ENCODE measurements at places on chromosomes 13 and 19.

GRCh38 chr13:48603375-48603774 is 50.4 kb upstream of the CYSLTR2 start:
- no peak for DNase-seq

DNA sequence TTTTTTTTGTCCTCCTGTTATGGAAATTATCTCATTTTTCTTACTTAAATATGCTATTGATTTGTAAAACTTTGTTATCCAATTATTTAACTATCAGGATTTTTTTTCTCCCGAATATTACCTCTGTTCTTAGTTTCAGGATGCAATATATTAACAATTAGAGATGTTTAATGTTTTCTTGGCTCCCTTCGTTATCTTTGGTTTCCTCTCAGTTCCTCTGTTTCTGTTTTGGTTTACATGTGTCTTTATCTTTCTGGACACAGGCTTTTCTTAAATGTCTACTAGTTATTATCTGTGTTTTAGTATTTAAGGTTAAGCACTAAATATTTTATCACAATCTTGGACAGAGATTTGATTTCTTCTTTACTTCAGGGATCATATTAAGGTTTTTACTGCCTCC is 462.2 kb upstream of the SLC10A2 start:
- DNase-seq = no peak

- no peak for DNase-seq
Observed at GRCh38 chr13:25978961-25979360, 72.9 kb downstream of the SHISA2 start.

- no peak for DNase-seq
Observed at GRCh38 chr19:6956573-6956972, 64.7 kb downstream of the MBD3L2B start.

- DNase-seq = no peak
Observed at GRCh38 chr19:5005096-5005495, 36.2 kb downstream of the KDM4B start.

- no peak for DNase-seq
Observed at GRCh38 chr13:95388420-95389079, 87.3 kb upstream of the ABCC4 start.

GRCh38 chr13:20171364-20171763 is 10.5 kb upstream of the GJA3 start:
- DNase-seq = no peak

- DNase-seq = no peak
Observed at GRCh38 chr19:48044561-48044960, 682 bp upstream of the CABP5 start.

GRCh38 chr13:53405616-53406015 is 377.0 kb downstream of the OLFM4 start:
- DNase-seq = no peak

- no peak for DNase-seq
Observed at GRCh38 chr13:100100115-100100879, 11.4 kb downstream of the PCCA start.

GRCh38 chr19:4401769-4402170 is 670 bp upstream of the CHAF1A start:
- no peak for DNase-seq

GRCh38 chr13:48993150-48993549 is 17.4 kb downstream of the FNDC3A start:
- no peak for DNase-seq

GRCh38 chr19:29878973-29879654 is 62.9 kb upstream of the URI1 start:
- no peak for DNase-seq

DNA sequence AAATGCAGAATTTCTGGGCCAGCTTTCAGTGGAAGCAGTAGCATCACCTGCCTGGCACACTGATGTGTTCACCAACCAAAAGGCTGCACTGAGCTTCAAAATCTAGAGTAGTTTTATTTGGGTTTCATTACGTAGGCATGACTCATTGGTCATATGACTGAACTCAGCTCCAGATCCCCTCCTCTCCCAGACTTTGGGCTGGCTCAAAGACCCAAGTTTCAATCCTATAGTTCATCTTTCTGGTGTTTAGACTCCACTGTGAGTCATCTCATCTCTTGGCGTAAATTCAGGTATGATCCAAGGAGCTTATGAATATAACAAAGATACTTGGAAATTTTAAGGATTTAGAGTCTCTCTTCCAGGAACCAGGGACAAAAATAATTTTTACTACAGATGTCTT is 17.7 kb downstream of the ZMYM5 start:
- no peak for DNase-seq

DNA sequence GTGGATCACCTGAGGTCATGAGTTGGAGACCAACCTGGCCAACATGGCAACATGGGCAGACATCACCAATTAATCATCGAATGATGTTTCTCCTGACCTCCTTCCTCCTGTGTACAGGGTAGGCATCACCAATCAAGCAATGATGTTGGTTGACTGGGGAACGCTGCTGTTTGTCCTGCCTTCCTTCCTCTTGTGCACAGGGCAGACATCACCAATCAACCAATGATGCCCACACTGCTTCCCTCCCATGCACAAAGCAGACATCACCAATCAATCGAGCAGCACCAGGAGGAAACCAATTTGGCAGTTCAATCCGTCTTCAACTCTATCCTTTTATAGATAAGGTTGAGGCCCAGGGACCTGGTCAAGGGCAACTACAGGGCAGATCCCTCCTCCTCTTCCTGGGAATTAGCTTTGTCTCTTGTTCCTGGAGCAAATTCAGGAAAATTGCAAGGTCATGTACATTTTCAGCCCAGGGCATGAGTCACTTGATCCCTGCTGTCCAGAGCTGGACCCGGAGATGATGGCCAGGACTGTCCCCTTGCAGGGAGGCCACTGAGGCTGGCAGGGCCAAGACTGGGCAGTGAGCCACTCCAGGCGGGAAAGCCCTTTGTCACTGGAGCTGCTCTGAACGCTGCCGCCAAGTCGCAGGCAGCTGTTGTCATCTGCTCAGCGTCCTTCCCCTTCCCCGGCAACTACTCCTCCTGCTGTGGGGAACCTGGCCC is 5.3 kb upstream of the CSNK1G2 start:
- peak; percentile 64 for DNase-seq

GRCh38 chr13:80782441-80782840 is 441.5 kb upstream of the SPRY2 start:
- no peak for DNase-seq

- no peak for DNase-seq
Observed at GRCh38 chr19:18348171-18348570, 7.8 kb downstream of the PGPEP1 start.

DNA sequence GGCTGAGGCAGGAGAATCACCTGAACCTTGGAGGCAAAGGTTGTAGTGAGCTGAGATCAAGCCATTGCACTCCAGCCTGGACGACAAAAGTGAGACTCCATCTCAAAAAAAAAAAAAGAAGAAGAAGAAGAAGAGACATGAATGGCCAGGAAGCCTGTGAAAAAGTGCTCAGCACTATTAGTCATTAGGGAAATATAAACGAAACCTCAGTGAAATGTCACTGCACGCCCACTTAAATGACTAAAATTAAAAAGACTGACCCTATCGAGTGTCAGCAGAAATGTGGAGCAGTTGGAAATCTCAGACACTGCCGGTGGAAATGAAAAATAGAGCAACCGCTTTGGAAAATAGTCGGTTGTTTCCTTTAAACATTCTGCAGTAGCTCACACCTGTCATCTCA is 5.5 kb upstream of the TYROBP start:
- DNase-seq = no peak

DNA sequence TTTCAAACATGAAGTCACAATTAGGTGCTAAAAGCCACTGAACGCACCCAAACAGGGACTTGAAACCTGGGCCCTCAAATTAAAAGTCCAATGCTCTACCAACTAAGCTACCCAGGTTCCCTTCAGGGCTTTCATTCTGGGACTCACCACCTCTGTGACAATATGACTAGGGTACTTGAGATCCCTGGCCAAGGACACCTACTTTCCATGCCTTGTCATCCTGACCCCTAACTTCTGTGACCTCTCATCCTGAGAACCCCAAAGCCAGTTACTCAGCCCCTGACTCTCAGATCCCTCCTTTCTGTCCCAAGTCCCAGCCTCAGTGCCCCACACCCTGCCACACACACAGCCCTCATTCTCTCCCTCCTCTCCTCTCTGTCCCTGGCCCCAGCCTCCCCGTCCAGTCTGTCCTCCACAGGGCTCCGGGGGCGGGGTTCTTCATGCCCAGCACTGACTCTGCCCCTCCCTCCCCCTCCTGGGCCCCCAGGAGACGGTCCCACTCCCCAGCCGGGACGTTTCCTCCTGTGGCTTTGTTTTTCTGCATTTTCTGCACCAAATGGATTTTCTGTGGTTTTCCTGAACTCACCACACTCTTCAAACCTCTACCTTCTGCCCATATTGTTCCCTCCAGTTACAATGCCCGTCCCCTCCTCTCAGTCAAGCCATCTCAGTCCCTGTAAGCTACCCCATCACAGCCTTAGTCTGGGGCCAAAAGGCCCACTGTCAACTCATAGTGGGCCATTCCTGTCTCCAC is 7.0 kb downstream of the RCN3 start:
- DNase-seq = no peak

GRCh38 chr19:48683349-48683748 is 10.5 kb upstream of the NTN5 start:
- peak; percentile 71 for DNase-seq

GRCh38 chr19:38049105-38049649 is 142.2 kb downstream of the SIPA1L3 start:
- DNase-seq = peak; percentile 65

DNA sequence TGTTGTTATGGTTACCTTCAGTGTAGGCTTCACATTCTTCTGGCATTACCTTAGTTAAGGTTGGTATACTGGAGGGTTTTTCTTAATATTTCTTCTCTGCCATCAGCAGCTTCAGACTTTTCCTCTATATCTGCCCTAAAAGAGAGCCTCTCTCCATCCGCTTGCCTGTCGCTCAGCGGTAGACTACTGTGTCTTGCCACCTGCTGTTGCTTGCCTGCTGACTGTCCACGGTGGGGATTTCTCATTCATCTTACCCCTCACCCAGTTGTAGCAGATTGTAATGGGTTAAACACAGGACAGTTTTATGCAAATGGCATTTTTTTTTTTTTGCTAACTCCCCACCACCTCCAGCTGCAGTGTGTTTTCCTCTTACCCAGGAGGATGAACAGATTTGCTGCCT is 577.2 kb downstream of the SLITRK5 start:
- no peak for DNase-seq

DNA sequence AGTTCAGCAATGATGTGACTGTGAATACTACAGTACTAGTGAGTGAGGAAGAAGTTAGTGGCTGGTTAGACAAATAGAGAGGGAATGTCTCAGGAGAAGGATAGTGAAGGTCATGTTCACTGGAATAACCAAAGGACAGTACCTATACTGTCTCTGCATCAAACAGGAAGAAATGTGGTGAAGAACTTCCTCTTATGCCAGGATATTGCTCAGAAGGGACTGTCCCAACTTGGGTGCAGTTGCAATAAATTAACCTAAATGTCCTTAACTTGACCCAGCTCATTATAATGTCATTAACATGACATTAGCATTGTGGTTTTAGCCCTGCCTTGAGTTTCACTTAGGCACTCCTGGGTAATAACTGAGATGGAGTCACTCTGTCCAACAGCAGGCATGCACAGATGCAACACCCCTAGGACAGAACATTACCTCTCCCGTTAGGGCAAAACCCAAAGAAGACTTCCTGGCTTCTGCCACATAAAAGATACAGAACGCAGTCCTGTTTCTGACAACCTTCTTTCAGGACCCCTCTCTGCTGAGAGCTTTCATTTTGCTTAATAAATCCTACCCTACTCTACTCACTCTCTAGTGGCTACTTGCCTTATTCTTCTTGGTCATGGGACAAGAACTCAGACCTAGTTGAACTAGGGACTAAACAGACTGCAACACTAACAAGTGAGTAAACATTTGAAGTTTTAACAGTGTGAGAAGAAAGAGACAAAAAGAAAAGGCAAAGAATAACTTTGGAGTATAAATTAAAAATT is 1591.6 kb upstream of the MIR17HG start:
- DNase-seq = no peak

DNA sequence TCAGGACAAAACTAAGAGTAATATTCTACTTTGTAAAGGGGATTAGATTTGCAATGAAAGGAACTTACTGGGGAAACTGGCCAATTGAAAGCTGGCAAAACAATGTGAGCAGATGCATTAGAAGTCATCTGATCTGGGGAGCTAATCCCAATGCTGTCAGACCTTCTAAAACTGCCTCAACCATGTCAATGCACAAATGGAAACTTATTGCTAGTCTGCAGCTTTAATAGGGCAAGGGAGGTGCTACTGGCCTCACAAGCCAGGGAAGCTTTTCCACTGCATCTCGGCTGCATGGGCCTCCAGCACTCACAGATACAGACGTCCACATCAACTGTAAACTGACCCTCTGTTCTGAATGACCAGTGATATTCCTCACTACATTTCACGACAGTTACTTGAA is 154.2 kb downstream of the LHFPL6 start:
- no peak for DNase-seq

DNA sequence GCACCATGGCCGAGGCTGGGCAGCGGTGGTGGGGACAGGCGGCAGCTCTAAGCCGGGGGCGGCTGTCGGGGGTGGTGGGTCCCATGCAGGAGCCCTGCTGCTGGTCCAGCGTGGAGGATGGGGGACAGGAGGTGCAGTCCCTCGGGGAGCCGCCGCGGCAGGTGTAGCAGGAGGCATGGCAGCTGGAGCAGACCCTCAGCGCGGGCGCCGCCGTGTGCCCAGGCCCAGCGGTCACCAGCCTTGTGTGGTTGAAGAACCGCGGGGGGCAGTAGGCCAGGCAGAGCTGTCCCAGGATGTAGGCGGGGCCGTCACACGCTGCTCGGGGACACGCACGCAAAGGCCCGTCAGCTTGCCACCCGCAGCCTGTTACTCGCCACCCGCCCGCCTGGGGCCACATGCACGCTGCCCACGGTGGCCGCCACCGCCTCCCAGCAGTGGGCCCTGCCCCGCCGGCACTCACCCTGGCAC is 2.9 kb upstream of the C19orf25 start:
- no peak for DNase-seq

GRCh38 chr13:77038907-77039480 is 12.0 kb upstream of the FBXL3 start:
- DNase-seq = no peak

DNA sequence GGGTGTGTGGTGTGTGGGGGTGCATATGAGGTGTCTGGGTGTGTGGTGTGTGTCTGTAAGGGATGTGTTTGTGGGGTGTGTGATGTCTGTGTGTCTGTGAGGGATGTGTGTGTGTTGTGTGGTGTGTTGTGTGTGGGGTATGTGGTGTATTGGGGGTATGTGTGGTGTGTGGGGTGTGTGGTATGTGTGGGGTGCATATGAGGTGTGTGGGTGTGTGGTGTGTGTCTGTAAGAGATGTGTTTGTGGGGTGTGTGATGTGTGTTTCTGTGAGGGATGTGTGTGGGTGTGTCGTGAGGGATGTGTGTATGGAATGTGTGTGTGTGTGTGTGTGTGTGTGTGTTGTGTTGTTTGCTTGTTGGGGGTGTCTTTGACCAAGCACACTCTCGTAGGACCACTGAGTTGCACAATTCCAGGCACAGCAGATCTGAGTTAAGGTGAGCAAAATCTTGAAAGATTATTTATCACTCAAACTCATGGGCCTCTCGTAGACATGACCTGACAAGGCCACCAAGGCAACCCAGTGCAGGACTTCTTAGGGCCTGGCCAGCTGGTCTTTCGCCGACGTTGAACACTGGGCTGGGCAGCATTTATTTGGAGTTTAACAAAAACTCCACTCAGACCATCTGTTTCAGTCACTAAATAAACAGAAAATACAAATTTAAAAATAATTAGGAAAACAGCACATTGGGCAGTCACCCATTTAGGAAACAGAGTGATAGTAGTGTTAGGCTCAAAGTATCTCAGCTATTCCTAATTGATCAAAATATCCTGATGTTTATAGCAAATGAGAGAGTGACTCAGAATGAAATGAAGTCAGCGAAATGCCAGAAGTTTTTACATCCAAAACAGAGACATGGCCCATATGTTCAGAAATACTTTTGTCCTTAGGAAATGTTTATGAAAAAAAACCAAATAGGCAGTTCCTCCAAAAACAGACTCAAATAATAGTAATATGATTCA is 301.1 kb downstream of the FGF9 start:
- DNase-seq = no peak
